ENCODE measurements at places on chromosomes 3 and 15.

DNA sequence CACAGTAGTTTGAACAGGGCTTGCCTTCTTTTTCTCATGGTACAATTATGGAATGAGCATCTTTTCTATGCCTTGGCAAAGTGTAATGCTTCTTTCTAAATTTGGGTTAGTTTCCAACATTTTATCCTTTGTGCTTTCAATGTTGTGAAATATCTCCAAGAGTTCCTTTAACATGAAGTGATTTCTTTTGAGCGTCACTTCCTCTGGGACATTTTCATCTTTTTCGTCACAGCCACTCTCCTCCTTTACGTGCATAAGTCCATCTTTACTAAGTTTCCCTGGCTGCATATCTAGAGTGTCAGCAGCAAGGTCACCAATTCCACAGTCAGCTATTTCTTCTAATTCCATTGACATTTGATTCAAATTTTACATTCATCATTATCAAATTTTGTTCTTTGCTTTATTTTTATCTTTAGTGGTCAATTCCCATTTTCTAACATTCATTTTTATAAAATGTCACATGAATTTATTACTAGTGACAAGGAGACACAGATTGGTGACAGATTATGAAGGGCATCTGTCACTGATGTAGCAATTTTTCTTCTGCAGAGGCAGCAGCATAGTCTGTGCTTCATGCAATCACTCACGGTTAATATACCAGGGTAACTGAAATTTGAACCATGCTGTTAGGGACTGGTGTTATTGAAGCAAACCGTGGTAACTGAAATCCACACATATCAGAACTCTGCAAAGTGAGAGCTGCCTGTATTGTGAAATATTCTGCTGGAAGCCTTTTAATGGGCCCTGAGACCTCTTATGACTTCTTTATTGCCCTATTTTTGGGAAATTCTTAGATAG, 126.5 kb upstream of the THBS1 start:
- DNase-seq, result peak; percentile 87
- H3K36me3 ChIP-seq, result no peaks in the 10 kb centered on the region
- H3K4me1 ChIP-seq, result peaks cover 16% of the 10 kb centered on the region
- no peaks in the 10 kb centered on the region for H3K27me3 ChIP-seq
- H3K27ac ChIP-seq, result no peak overlapping the region

GRCh38 chr15:70892912-70893560, 410 bp downstream of the LRRC49 start:
- H3K27ac ChIP-seq, result no peak overlapping the region
- H3K27me3 ChIP-seq, result peaks cover 2% of the 10 kb centered on the region
- H3K36me3 ChIP-seq, result no peaks in the 10 kb centered on the region
- DNase-seq, result peak; percentile 9
- peaks cover 19% of the 10 kb centered on the region for H3K4me1 ChIP-seq

DNA sequence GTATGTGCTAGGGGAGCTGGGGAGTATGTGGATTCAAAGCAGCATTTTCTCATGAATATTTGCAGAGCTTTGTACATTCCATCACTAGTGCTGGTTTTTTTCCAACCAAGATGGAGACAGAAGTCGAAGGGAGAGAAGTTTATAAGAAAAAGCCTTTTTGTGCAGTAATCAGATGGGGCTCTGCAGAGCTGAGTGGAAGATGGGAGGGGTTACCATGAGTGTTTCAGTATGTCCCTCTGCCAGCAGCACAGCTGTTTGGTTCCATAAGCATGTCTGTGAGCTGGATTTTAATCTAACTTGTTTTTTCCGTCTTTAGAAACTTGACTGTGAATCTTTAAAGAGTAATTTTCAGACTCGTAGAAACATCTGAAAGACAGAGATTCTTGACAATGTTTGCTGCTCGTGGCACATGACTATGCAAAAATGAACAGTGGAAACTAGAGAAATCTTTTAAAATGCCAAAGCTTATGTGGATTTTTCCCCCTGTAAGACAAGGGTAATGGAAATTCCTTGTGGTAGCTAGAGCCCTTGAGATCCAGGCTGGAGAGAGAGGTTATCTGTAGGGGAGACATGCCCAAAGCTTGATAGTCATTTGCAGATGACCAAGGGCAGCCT, 20.3 kb downstream of the STARD9 start:
- no peaks in the 10 kb centered on the region for H3K36me3 ChIP-seq
- no peaks in the 10 kb centered on the region for H3K4me1 ChIP-seq
- H3K4me3 ChIP-seq, result no peak overlapping the region
- no peak for DNase-seq
- no peaks in the 10 kb centered on the region for H3K27me3 ChIP-seq
- no peak overlapping the region for H3K27ac ChIP-seq

DNA sequence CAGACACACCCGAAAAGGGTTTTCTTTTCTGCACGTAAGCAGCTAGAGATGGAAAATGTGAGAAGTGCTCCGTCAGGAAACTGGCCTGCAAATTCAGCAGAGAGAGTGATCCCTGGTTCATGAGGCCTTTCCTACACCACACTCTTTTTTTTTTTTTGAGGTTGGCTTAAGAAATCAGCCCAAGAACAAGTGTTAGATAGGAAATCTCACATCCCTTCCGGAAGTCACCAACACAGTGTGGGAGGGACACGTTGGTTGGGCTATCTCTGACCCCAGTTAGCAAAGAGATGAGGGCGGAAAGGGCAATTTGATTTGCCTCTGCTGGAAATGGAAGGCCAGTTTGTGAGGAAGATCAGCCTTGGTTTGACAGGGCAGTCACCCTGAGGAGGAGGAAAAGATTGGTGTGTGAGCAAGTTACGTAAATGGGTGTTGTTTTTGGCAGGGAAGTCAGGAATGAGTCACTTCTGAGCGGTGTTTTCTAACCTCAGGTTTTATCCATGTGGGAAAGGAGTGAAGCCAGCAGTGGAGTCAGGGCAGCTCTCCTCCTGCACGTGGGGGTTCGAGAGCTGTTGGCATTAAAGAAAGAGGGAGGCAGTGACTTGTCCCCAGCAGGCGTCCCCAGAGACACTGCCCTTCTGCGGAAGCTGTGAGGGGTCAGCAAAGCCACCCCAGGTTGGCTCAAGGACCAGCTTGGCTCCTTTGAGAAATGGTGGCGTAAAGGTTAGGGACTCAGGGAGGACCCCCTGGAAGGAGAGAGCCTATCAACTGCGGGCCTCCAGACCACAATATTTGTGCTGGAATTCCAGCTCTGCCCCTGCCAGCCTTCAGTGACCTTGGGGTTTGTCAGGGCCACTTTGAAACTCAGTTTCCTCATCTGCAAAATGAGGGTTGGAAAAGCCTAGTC, 237.6 kb upstream of the BHLHE40 start:
- no peak overlapping the region for H3K4me3 ChIP-seq
- no peaks in the 10 kb centered on the region for H3K27me3 ChIP-seq
- peak; percentile 92 for DNase-seq

GRCh38 chr3:27641271-27641800, 80.8 kb downstream of the EOMES start:
- H3K4me3 ChIP-seq, result no peak overlapping the region
- no peaks in the 10 kb centered on the region for H3K36me3 ChIP-seq

DNA sequence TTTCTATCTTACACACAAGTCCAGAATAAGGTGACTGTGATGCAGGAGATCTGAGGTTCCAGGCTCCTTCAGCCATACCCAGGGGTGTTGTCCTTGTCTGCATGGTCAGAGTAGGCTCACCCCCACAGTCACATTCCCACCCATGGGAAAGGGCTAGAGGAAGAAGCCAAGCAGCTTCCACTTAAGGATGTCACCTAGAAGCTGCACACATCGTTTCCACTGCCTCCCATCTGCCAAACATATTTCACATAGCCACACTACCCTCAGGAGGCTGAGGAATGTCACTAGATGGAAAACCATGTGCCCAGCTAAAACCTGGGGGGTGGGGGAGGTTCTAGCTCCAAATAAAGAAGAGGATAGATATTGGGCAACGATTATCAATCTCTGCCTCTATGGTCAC, 58.1 kb downstream of the TMEM39A start:
- no peak for DNase-seq
- peaks cover 32% of the 10 kb centered on the region for H3K36me3 ChIP-seq

DNA sequence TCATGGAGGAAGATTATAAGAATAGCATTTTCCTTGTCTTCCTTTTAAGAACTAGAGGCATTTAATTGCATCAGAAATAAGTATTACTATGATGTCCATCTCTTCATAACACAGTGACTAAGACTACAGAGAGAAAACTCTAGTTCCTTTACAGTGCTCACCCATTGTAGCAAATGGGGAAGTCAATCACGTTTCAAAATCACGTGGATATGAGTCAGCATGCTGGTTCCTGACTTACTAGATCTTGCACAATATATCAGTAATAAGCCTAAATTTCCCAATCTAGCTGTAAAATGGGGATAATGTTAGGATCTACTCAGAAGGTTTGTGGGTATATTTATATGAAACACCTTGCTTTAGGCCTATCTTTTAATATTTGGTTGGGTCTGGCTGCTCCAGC, 254.8 kb upstream of the EOMES start:
- H3K27me3 ChIP-seq, result no peaks in the 10 kb centered on the region
- peaks cover 17% of the 10 kb centered on the region for H3K4me1 ChIP-seq
- peak; percentile 93 for DNase-seq
- no peaks in the 10 kb centered on the region for H3K36me3 ChIP-seq
- H3K4me3 ChIP-seq, result no peak overlapping the region

DNA sequence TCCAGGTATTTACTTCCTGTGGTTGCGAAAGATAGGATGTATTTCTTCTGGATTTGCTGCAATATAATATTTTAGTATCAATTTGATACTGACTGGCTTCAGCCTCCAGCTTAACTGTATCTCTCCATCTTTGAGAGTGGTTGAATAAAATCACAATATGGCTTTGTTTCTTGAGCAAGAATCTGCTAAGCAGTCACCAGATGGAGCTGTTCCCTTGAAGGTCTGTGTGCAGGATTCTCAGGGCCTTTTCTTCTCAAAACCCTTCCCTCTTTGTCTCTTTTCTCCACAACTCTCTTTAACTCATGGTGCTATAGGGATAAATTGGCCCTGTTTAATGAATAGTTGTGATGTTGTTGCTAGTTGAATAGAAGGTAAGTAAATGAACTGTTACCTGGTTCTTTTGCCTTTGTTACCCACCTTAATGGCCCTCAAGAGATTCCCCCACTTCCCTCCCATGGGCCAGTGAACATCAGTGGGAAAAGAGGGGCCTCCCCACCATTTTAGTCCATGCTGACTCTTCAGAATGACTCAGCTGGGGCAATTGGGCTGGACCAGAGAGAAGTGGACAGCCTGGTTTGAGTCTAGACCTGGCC, 34.8 kb upstream of the RAB6B start:
- H3K4me3 ChIP-seq, result no peak overlapping the region
- peaks cover 13% of the 10 kb centered on the region for H3K27me3 ChIP-seq
- H3K4me1 ChIP-seq, result peaks cover 13% of the 10 kb centered on the region

GRCh38 chr3:133377396-133377795, 22.5 kb upstream of the BFSP2 start:
- H3K27me3 ChIP-seq, result no peaks in the 10 kb centered on the region
- H3K27ac ChIP-seq, result no peak overlapping the region
- no peaks in the 10 kb centered on the region for H3K4me1 ChIP-seq
- no peak for DNase-seq
- no peaks in the 10 kb centered on the region for H3K36me3 ChIP-seq

DNA sequence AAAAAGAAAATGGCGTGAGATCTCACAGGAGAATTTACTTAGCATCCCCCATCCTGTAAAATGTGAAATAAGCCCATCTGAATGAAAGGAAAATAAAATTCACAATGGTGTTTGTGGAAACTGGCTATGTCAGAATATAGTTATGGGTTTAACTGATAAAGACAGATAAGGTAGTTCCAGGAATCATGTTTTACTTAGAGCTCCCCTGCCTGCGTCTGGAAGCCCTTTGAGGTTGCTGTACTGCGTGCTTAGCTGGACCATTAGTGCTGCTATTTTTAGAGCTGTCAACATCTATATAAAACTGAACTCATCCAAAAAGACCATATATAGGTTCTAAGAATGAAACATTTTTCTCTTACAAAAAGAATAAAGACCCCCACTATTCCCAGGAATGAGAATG, 130.8 kb downstream of the LSAMP start:
- H3K36me3 ChIP-seq, result no peaks in the 10 kb centered on the region
- H3K27me3 ChIP-seq, result no peaks in the 10 kb centered on the region
- no peaks in the 10 kb centered on the region for H3K4me1 ChIP-seq
- no peak overlapping the region for H3K4me3 ChIP-seq
- DNase-seq, result no peak

DNA sequence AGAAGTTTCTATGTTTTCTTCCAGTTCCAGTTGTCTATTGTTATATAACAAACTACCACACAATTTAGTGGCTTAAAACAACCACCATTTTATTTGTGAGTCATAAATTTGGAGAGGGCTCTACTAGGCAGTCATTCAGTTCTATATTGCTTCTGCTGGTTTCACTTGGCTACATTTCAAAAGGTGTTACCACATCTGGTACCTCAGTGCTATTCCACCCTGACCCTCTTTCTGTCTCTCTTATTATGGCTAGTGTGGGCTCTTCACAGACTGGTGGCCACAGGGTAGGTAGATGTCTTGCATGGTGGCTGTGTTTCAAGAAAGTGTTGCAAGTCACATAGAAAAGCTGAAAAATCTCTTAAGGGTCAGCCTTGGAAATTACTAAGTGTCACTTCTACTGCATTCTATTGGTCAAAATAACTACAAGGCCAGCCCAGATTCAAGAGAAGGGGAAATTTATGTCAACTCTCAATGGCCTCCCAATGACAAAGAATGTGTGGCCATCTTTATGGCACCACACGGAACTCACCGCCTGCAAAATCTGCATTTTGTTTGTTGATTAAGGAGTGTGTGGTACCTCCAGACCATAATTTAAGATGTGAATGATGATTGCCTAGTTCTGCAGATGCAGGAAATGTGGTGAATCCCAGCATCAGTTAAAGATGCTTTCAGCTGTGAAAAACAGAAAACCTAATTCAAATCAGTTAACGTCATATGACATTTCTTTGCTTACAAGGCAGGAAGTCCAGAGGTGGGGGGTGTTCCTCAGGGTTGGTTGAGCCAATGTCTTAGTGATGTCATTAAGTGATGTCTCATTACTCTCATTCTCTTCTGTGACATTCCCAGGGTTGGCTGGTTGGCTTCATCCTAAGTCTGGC, 105.8 kb upstream of the RASGRP1 start:
- no peak overlapping the region for H3K4me3 ChIP-seq
- no peaks in the 10 kb centered on the region for H3K27me3 ChIP-seq
- DNase-seq, result no peak
- H3K27ac ChIP-seq, result no peak overlapping the region
- H3K36me3 ChIP-seq, result no peaks in the 10 kb centered on the region
- peaks cover 17% of the 10 kb centered on the region for H3K4me1 ChIP-seq
